ENCODE measurements at places on chromosomes 2 and 18. TPM values are rescaled to one million over a fixed set of nuclear protein-coding genes. Genes with fewer than 3 reads are reported as not detected.

GRCh38 chr2:143152637-143153036 lies 23.4 kb downstream of the ARHGAP15 start:
- H3K27ac ChIP-seq: no peak overlapping the region
- no peaks in the 10 kb centered on the region for H3K27me3 ChIP-seq
- no peaks in the 10 kb centered on the region for H3K36me3 ChIP-seq
- no peak overlapping the region for H3K4me3 ChIP-seq
- no peaks in the 10 kb centered on the region for H3K4me1 ChIP-seq

DNA sequence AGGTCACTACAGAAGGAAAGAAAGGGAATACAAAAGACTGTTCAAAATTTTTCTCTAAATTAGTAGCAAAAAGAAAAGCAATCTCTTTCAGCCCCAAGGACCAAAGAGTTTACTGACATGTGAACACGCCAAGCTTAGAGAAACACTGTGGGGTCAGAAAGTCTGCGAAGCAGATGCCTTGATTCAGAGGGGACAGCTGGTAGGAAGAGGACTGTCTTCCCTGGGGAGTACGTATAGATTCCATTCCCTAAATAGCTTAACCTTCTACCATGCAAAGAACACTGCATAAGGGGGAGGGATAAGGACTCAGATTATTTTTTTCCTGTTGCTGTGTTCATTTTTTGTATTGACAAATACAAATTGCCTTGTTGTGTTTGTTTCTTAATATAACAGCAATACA lies 96.1 kb downstream of the IRS1 start:
- DNase-seq: no peak
- H3K36me3 ChIP-seq: no peaks in the 10 kb centered on the region
- no peak overlapping the region for H3K4me3 ChIP-seq

DNA sequence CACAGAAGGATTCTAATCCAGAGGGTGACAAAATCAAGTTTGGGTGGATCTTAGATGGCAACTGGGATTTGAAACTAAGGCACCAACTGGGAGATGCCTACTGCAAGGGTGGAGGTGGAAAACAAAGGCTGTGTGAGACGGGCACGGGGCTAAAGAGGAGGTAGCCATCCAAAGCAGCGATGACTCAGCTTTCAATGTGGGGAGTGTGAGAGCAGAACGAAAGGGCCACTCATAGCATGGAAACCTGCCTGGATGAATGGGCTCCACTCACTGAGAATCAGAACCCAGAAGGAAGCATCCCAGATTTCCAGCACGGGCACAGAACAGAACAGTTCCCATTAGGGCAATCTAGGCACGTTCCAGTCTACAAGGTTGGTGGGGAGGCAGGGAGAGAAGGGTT lies 159.5 kb downstream of the COL4A4 start:
- H3K27ac ChIP-seq: no peak overlapping the region
- H3K27me3 ChIP-seq: no peaks in the 10 kb centered on the region
- H3K4me3 ChIP-seq: no peak overlapping the region
- DNase-seq: no peak

DNA sequence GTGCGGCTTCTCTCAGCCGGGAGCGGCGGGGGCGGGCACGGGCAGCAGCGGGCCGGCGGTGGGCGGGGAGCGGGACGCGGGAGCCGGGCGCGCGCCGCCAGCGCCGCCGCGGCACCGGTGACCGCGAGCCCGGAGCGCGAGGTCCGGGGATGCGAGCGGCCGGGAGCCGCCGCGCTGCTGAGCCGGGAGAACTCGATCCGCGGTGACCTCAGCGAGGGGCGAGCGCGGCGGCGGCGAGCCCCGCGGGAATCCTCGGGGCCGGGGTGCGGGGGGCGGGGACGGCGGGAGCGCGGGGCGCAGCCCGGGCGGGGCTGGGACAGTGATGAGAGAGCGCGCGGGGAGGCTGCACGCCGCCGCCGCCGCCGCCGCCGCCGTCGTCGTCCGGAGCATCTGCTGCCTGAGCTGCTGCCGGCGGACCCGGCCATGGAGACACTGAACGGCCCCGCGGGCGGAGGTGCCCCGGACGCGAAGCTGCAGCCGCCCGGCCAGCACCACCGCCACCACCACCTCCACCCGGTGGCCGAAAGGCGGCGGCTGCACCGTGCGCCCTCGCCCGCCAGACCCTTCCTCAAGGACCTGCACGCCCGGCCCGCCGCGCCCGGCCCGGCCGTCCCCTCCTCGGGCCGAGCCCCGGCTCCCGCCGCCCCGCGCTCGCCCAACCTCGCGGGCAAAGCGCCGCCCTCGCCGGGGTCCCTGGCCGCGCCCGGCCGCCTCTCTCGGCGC lies at the start of gene MTCL1:
Gene MTCL1 (plus strand): TSS at position 319 of the 723 bp plus-strand sequence. CDS start 105 bp downstream, at position 424.
- H3K27ac ChIP-seq: peak within 1 kb of the TSS; percentile 70
- H3K4me3 ChIP-seq: peak within 1 kb of the TSS; percentile 98
- DNase-seq: peak; percentile 51
- H3K36me3 ChIP-seq: no peaks in the 10 kb centered on the region
- H3K4me1 ChIP-seq: peaks cover 17% of the 10 kb centered on the region

- no peak for DNase-seq
- H3K4me1 ChIP-seq: peaks cover 19% of the 10 kb centered on the region
- no peak overlapping the region for H3K27ac ChIP-seq
- H3K27me3 ChIP-seq: no peaks in the 10 kb centered on the region
- no peak overlapping the region for H3K4me3 ChIP-seq
- H3K36me3 ChIP-seq: no peaks in the 10 kb centered on the region
Observed at GRCh38 chr18:25121442-25121841, 230.5 kb downstream of the ZNF521 start.

DNA sequence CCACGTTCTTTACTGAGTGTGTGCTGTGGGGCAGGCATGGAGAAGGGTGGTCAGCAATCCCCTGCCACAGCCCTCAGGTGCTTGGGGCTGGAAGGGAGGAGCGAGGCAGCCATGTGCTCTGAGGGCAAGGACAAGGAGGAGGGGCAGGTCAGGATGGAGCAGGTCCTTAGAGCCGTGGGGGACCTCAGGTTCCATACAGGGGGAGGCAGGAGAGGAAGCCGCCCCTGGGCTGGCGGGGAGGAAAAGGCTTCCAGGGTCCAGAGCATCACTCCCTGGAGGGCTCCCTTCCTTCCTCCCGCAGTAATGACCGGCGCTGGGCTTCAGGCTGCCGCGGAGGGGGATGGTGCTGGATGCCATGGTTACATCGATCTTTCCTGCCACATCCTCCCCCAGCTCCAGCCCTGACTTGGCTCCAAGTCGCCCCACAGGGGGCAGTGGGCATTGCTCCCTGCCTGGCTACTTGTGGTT lies 6.6 kb downstream of the GAREM2 start:
- peaks cover 7% of the 10 kb centered on the region for H3K4me1 ChIP-seq
- no peak overlapping the region for H3K27ac ChIP-seq
- peaks cover 3% of the 10 kb centered on the region for H3K27me3 ChIP-seq

GRCh38 chr2:61045999-61046398 lies 19.7 kb upstream of the SANBR start:
- H3K36me3 ChIP-seq: no peaks in the 10 kb centered on the region
- H3K27ac ChIP-seq: no peak overlapping the region
- no peak for DNase-seq
- H3K4me3 ChIP-seq: no peak overlapping the region
- no peaks in the 10 kb centered on the region for H3K4me1 ChIP-seq
- H3K27me3 ChIP-seq: no peaks in the 10 kb centered on the region

DNA sequence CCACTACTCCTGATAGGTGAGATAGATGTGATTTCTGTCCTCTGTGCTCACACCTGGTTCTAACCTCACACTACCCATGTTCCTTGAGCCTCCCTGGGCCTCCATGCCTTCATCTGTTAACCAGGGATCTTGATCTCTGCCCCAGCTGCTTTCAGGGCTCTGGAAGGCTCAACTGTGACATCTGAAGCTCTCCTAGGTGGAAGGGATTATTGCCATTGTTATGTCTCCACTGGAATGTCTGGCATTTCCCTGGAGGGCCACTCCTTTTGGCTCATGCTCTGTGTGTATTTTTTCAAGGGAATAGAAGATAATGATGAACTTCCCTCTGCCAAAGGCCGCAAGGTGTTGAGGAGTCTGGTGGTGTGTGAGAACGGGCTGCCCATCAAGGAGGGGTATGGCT lies 41.2 kb downstream of the PCARE start:
- no peak for DNase-seq
- H3K4me3 ChIP-seq: no peak overlapping the region
- no peak overlapping the region for H3K27ac ChIP-seq
- no peaks in the 10 kb centered on the region for H3K4me1 ChIP-seq
- H3K27me3 ChIP-seq: no peaks in the 10 kb centered on the region
- H3K36me3 ChIP-seq: no peaks in the 10 kb centered on the region

- H3K4me1 ChIP-seq: no peaks in the 10 kb centered on the region
- peak; percentile 61 for DNase-seq
- no peaks in the 10 kb centered on the region for H3K27me3 ChIP-seq
- H3K4me3 ChIP-seq: no peak overlapping the region
- H3K36me3 ChIP-seq: no peaks in the 10 kb centered on the region
- H3K27ac ChIP-seq: no peak overlapping the region
Observed at GRCh38 chr2:57497489-57498096, 549.0 kb upstream of the VRK2 start.

GRCh38 chr2:166897666-166898065 lies 9.4 kb downstream of the XIRP2 start:
- H3K4me3 ChIP-seq: no peak overlapping the region
- no peaks in the 10 kb centered on the region for H3K36me3 ChIP-seq
- no peaks in the 10 kb centered on the region for H3K4me1 ChIP-seq
- no peaks in the 10 kb centered on the region for H3K27me3 ChIP-seq

DNA sequence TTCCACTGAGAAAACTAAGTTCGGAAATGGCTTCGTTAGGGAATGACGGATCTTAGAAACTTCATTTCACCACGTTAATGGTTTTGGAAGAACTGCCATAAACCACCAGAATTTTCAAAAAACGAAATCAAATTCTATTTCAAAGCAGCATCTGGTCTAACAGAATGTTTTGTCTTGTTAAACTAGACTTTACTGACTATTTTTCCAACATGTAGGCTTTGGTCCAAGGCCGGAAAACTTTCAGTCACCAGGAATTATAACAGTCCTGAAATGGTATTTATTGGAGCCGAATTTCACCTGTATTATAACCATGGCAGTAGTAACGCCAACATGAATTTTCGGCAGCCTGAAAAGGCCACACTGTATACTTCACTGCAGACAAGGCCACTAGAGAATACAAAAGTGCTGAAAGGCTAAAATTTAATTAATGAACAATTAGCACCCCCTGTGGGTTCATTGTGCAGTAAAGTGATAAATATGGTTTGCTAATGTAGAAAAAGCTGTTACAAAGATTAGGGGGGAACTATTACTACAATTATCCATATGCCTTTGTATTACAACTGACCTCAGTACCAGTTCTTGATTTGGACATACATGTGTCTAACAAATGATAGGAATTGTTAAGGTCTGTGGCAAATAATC lies 116.4 kb downstream of the ZNF521 start:
- no peaks in the 10 kb centered on the region for H3K27me3 ChIP-seq
- H3K36me3 ChIP-seq: no peaks in the 10 kb centered on the region
- H3K27ac ChIP-seq: peak overlapping the region; percentile 90

DNA sequence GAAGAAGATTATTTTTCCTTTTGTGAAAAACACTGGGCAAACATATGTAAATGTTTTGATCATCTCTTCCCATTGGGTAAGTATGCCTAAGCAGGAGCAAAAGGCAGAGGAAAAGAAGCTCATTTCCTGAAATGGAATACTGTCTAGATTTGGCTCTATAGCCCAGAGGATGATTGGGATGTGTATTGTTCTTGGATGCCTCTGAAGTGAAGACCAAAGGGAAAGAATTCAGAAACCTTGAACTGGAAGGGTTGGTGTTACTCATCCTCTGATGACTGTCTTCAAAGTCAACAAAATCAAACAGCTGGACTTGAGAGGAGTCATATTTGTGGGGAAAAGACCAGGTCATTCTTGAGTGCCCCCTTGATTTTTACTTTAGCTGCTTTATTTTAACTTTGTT lies 112.6 kb upstream of the NT5C1B start:
- H3K36me3 ChIP-seq: no peaks in the 10 kb centered on the region
- H3K27me3 ChIP-seq: no peaks in the 10 kb centered on the region
- DNase-seq: no peak
- no peaks in the 10 kb centered on the region for H3K4me1 ChIP-seq

- no peak for DNase-seq
- no peak overlapping the region for H3K27ac ChIP-seq
- no peak overlapping the region for H3K4me3 ChIP-seq
- H3K4me1 ChIP-seq: no peaks in the 10 kb centered on the region
- no peaks in the 10 kb centered on the region for H3K36me3 ChIP-seq
- no peaks in the 10 kb centered on the region for H3K27me3 ChIP-seq
Observed at GRCh38 chr2:109398366-109399015, 215.3 kb downstream of the SEPTIN10 start.

DNA sequence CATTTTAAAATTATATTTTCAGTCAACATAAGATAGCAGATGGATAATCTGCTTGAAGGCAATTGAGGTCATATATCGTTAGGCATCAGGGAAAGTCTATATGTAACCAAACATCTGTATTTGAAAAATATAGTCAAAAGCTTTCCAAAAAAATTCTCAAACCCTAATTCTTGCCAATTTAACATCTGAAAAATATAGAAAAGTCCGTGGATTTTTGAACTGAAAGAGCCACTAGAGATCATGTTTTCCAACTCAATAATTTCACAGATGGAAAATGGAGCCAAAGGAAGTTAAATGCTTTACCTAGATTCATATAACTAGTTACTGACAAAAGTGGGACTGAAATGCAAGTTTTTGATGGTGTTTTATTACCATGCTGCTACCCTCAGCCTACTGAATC lies 185.1 kb upstream of the ZNF804A start:
- H3K4me3 ChIP-seq: no peak overlapping the region
- no peak overlapping the region for H3K27ac ChIP-seq
- H3K27me3 ChIP-seq: no peaks in the 10 kb centered on the region
- no peaks in the 10 kb centered on the region for H3K4me1 ChIP-seq

- H3K36me3 ChIP-seq: peaks cover 2% of the 10 kb centered on the region
- no peak for DNase-seq
- no peak overlapping the region for H3K4me3 ChIP-seq
- H3K27me3 ChIP-seq: no peaks in the 10 kb centered on the region
- H3K27ac ChIP-seq: no peak overlapping the region
- no peaks in the 10 kb centered on the region for H3K4me1 ChIP-seq
Observed at GRCh38 chr2:61928826-61929461, 23.5 kb downstream of the COMMD1 start.

- H3K4me3 ChIP-seq: no peak overlapping the region
- H3K27ac ChIP-seq: no peak overlapping the region
- H3K27me3 ChIP-seq: peaks cover 75% of the 10 kb centered on the region
- peaks cover 20% of the 10 kb centered on the region for H3K4me1 ChIP-seq
- peak; percentile 10 for DNase-seq
Observed at GRCh38 chr2:172082944-172083627, 2.2 kb upstream of the DLX1 start.

GRCh38 chr2:47984041-47984440 lies 77.7 kb upstream of the FBXO11 start:
- H3K36me3 ChIP-seq: no peaks in the 10 kb centered on the region
- H3K27me3 ChIP-seq: peaks cover 9% of the 10 kb centered on the region
- H3K4me1 ChIP-seq: no peaks in the 10 kb centered on the region
- no peak for DNase-seq
- no peak overlapping the region for H3K4me3 ChIP-seq
- H3K27ac ChIP-seq: no peak overlapping the region

Gene TBR1
- 0.14 TPM for polyA plus RNA-seq

Gene AFG3L2
- polyA plus RNA-seq: 19.3 TPM

Gene ALPI
- polyA plus RNA-seq: not detected

Gene FAM237A
- not detected for polyA plus RNA-seq

Gene ANKRD36
- 7.2 TPM for polyA plus RNA-seq

Gene NTSR2
- polyA plus RNA-seq: not detected

Gene EPHA4
- 11.9 TPM for polyA plus RNA-seq

Gene SPEG
- 3.5 TPM for polyA plus RNA-seq

Gene LRATD1
- not detected for polyA plus RNA-seq

Gene OR6B2
- not detected for polyA plus RNA-seq

Measured in endothelial cell of umbilical vein (primary cell).